GM23248 (cell line): ENCODE measurements at places on chromosomes 3 and 15.

DNA sequence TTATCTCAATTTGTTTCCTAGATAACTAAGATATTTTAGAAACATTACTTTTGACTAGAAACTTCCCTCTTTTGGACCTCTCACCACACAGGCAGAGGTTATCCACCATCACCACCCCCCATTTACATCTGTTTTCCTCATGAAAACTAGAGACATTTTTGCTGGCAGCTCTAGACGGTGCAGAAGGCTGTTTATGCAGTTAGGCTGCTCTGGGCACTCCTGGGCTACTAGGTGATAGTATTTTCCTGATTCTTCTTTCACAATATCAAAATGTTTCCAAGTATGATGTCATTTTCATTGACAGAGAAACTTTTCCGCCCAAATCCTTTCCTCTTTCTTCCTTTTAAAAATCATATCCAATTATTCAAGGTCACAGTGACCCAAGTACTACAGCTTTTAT lies 67.1 kb downstream of the PLOD2 start:
- DNase-seq = peak; percentile 49

- peak; percentile 62 for DNase-seq
Observed at GRCh38 chr3:197256836-197257444, 41.5 kb downstream of the DLG1 start.

GRCh38 chr15:45587863-45588170 lies 638 bp downstream of the BLOC1S6 start:
- no peak for DNase-seq

- no peak for DNase-seq
Observed at GRCh38 chr15:33341953-33342352, 31.2 kb downstream of the RYR3 start.

DNA sequence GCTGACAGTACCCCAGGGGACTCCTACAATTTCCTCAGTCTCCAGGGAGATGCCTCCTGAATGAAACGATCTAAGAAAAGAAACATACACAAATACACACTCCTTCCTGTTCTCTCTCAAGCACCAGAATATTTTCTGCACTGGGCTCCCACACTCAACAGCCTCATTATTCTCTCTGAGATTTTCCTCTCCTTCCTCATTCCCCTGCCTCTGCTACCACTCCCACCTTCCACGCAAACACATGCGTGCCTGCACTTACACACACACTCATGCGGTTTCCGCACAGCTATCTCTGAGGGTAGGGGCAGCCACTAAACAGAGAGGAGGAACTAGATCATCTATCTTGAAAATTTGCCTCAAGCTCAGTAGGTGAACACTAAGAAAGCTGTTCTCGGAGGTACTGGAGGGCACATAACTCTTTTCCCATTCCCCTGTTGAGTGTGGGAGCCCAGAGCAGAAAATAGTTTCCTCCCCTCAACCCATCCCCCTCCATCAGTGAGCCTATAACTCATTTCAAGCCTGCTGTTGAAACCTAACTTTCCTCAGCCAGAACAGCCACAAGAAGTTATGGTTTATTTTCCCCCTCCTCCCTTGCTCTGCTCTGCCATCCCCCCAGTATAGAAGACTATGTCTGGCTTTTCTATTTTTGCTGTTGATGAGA lies 30.5 kb upstream of the TIPARP start:
- DNase-seq = peak; percentile 62

GRCh38 chr3:121974601-121975111 lies 47.4 kb downstream of the ILDR1 start:
- no peak for DNase-seq

DNA sequence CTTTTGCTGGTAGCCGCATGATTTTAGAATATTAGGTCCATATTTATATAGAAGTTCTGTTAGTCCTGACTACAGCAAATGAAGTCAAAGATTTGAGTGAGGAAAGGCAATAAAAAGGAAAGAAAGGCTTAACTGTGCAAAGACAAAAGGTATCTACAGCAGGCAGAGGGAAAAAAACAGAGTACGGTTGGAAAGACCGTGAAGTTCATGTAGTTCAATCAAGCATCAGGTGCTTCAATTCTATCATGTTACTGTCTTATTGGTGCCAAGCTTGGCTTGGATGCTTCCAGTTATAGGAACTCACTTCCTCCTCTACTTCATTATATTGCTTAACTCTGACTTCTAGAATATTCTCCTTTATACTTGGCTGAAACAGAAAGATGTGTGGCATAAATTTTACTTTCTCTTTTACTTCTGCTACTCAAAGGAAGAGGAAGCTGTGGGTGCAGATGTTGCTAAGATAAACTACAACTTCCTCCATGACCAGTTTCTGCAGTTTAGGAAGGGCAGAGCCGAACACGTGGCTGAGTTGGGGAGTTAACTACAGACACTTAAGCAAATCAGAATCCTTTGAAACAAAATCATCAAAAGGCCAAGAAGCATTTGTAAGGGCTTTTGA lies 72.6 kb upstream of the ZBED2 start:
- peak; percentile 50 for DNase-seq

- no peak for DNase-seq
Observed at GRCh38 chr3:157163217-157163953, 3.4 kb upstream of the CCNL1 start.

DNA sequence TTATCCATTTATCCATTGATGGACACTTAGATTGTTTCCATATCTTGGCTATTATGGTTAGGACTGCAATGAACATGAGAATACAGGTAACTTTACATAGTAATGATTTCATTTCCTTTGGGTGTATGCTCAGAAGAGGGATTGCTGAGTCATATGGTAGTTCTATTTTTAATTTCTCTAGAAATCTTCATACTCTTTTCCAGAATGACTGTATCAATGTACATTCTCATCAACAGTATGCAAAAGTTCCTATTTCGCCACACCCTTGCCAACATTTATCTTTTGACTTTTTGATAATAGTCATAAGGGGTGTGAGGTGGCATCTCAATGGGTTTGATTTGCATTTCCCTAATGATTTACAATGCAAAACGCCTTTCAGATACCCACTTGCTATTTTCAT lies 6.2 kb upstream of the NIPA1 start:
- DNase-seq = peak; percentile 14

- DNase-seq = peak; percentile 50
Observed at GRCh38 chr3:44555723-44556122, 730 bp downstream of the ZKSCAN7 start.

- no peak for DNase-seq
Observed at GRCh38 chr3:153952091-153952490, 169.1 kb upstream of the ARHGEF26 start.
